ENCODE measurements at places on chromosomes 12 and 14.

GRCh38 chr12:115923851-115924250 lies 353.6 kb downstream of the MED13L start:
- DNase-seq, result no peak

- DNase-seq, result no peak
These were observed 15.2 kb downstream of the FGFR1OP2 start for GRCh38 chr12:26953447-26953846.

DNA sequence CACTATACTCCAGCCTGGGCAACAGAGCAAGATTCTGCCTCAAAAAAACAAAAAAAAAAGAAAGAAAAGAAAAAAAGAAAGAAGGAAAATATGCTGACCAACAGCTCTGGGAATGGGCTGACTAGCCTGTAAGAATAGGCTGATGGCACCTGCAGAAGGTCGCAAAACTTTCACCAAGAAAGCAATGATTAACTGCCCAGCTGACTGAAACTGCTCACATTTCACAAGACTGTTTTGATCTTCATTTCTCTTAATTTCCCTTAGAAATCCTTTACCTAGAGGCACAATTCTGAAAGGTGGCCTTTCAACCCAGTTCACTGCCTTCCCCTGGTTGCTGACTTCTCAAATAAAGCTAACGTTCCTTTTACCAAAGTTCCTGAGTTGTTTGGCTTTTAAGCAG lies 12.4 kb downstream of the BEST3 start:
- DNase-seq, result no peak

DNA sequence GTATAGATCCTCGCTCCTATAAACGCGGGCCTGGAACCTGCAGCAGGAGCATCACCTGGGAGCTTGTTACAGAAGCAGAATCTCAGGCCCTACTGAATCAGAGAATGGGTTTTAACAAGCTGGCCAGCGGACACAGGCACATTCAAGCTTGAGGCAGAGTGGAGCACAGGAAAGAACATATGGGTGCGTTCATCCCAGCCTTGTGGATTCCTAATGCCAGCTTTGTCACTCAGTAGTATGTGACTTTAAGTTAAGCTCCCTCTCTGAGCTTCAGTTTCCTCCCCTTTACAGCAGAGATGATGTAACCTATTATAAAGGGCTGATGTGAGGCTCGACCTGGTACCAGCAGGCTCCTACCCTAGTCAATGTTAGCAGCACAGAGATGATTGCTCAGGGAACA lies 204.9 kb downstream of the ZFP36L1 start:
- DNase-seq, result no peak

GRCh38 chr12:19196959-19197630 lies 67.6 kb downstream of the PLEKHA5 start:
- no peak for DNase-seq

DNA sequence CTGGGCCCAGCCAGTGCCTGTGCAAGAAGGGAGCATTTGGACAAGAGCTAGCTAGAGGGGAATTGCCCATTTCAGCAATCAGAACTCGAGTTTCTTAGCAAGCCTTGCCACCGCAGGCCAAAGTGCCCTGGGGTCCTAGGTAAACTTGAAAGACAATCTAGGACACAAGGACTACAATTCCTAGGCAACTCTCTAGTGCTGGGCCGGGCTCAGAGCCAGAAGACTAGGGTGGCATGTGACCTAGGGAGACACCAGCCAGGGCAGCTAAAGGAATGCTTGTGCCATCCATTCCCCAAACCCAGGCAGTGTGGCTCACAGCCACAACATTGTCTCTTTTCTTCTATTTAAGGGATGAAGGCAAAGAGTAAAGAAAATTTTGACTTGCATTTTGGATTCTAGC lies 205.0 kb downstream of the BMP4 start:
- no peak for DNase-seq

GRCh38 chr12:31316891-31317290 lies 9.1 kb downstream of the SINHCAF start:
- no peak for DNase-seq

- DNase-seq, result no peak
These were observed 48.6 kb upstream of the BCAT1 start for GRCh38 chr12:24997496-24997895.

GRCh38 chr12:116354950-116355783 lies 77.7 kb upstream of the MED13L start:
- no peak for DNase-seq
